ENCODE measurements at places on chromosomes 16 and 17.

DNA sequence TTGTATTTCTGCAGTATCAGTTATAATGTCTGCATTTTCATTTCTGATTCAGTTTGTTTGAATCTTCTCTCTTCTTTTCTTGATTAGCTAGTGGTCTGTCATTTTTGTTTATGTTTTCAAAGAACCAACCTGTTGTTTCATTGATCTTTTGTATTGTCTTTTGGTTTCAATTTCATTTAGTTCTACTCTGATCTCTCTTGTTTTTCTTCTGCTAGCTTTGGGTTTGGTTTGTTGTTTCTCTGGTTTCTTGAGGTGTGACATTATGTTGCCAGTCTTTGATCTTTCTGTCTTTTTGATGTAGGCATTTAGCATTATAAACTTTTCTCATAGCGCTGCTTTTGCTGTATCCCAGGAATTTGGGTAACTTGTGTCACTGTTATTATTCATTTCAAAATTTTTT is 107.2 kb downstream of the PHKB start:
- no peak for DNase-seq

DNA sequence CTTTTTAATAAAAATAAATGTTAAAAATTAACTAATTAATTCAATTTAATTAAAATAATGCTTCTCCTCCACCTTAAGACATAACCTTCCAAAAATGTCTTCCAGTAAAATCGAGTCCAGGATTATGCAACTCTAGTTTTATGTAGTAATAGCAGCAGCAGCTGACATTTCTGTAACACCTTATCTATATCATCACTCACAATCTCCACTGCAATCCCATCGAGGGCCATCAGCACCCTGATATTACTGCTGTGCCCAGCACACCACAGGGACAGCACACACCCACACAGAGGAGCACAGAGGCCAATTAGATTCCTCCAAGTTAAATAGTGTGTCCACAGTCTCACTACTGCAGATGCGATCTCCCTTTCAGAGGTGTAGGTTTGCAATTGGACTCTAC is 2.9 kb downstream of the RPH3AL start:
- no peak for DNase-seq

- no peak for DNase-seq
These were observed 141.8 kb downstream of the XYLT1 start for GRCh38 chr16:17328932-17329331.

GRCh38 chr16:81532491-81533174 is 88.0 kb downstream of the CMIP start:
- no peak for DNase-seq

- no peak for DNase-seq
These were observed 202 bp downstream of the CEP131 start for GRCh38 chr17:81222620-81222905.

DNA sequence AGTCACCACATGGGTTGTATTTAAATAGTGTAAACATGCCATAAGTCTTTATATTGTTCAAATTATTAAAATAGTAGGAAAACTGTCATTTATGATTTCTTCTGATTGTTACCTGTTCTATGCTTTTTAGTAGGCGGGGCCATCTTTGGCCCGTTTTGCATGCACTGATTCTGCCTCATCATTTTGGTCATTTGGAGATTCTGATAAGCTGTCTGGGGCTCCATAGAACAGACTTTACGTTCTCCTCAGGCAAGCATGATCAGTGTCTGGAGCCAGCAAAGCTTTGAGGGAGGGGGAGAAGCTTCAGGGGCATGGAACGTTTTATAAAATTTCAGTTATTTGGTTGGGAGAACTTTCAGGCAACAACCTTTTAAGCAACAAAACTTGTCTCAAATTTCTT is 8.8 kb downstream of the NDEL1 start:
- DNase-seq = no peak

DNA sequence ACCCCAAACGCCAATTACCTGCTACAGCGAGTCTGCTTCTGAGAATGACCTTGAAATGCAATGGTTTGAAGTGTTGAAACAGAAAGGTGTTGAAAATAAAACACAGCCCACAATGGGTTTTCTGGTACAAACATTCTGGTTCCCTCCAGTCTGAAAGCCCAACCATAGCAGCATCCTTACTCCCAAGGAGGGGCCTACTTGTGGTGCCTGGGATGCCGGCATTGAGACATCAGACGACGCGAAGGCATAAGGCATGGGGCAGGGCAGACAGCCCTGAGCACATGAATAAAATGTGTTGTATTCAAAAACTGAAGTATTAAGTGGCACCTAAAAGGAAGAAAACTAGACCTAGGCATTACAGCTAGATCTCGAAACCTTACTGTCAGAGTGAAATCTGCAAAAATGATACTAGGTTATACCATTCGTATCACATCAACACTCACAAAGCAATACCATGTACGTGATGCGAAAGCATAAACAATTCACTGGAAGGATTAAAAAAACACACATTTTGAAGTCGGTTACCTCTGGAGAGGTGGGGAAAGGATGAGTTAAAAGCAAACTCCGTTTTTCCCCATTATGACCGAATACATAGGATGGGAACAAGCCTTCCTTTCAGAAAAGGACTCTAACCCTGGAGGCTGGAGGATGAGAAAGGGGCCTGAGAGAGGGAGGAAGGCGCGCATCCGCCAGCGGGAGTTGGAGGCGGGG is 702 bp downstream of the NUDT21 start:
- peak; percentile 18 for DNase-seq

DNA sequence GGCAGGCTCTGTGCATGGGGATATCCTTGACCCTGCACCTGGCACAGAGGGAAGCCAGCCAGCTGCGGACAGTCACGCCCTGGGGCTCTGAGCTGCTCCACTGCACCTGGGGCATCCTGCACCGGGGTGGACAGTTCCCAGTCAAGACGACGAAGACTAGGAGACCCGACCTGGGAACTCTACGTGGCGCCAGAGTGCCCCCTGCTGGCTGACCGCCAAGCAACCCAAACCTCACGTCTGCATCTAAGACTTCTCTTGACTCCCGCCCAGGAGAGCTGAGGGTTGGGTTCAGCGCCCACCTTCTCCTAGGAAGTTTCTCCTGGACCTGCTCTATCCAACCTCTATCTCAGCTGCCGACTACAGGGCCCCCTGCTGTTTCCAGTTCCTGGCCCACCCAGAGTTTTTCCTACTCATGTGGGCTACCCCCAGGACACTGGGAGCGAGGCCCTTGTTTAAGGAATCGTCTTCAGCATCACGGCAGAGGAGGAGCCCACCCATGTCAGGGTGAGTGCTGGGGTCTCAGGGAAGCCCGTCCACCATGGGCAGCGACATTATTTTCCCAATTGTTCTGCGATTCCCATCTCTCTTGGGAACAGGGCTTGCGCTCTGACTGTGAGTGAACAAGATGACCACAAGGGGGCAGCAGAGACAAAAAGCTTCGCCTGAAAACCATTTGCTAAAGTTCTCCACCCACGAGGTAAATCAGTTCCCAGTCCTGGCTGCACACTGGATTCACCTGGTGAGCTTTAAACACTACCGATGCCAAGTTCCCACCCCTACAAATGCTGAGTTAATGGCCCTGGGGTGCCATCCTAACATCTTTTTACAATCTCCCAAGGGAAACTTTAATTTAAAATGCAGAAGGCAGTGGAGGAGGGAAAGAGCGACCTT is 29.3 kb downstream of the TLE7 start:
- DNase-seq = peak; percentile 70

DNA sequence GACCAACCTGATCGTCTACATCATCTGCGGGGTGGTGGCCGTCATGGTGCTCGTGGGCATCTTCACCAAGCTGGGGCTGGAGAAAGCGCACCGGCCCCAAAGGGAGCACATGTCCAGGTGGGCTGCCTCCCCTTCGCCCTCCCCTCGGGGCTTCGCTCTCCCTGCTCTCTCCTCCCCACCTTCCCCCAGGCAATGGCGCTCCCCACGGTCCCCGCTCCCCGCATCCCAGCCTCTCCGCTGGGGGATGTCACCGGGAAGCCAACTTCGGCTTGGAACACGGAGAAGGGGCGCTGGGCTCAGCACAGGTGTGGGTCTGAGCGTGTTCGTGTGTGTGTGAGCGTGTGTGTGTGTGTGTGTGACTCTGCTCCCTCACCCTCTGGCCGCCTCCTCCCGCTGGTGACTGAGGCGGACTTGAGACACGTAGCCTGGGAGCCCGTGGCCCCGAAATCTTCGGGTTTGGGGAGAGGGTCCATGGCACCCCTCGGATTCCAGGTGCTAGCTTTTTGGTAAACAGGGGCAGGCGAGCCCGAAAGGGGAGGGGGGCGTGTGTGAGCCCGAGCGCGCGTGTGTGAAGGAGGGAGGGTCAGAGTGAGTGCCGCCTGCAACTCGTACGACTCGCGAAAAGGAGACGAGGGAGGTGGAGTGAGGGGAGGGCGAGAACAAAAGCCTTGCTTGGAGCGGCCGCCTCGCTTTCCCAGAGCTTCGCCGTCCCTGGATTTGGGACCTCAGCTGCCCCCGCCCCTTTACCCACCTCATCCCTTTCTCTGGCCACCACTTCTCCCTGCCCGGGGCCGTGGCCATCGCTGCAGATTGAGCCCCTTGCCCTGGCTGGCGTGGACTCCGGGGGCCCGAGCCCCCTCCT is 1.3 kb downstream of the SHISA9 start:
- no peak for DNase-seq

DNA sequence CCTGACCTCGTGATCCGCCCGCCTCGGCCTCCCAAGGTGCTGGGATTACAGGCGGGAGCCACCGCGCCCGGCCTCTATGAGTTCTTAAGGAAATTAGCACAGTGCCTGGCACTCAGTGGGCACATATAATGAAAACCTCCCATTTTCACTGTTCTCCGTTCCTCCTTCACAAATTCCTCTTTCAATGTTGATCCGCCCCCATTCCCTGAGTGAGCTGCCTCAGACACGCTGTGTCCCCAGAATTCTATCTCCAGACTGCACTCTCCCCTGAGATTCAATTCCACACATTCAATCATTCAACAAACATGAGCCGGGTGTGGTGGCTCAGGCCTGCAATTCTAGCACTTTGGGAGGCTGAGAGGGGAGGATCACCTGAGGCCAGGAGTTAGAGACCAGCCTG is 7.0 kb downstream of the P2RX1 start:
- no peak for DNase-seq

DNA sequence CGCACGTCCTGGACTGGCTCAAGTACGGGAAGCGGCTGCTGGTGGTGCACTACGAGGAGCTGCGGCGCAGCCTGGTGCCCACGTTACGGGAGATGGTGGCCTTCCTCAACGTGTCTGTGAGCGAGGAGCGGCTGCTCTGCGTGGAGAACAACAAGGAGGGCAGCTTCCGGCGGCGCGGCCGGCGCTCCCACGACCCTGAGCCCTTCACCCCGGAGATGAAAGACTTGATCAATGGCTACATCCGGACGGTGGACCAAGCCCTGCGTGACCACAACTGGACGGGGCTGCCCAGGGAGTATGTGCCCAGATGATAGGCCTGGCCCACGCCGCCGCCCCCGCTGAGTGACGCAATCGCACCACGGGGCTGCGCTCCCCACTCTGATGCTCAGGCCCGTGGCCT is 50.2 kb downstream of the WSCD1 start:
- no peak for DNase-seq

GRCh38 chr16:87996962-87997880 is 46.0 kb downstream of the BANP start:
- DNase-seq = no peak

DNA sequence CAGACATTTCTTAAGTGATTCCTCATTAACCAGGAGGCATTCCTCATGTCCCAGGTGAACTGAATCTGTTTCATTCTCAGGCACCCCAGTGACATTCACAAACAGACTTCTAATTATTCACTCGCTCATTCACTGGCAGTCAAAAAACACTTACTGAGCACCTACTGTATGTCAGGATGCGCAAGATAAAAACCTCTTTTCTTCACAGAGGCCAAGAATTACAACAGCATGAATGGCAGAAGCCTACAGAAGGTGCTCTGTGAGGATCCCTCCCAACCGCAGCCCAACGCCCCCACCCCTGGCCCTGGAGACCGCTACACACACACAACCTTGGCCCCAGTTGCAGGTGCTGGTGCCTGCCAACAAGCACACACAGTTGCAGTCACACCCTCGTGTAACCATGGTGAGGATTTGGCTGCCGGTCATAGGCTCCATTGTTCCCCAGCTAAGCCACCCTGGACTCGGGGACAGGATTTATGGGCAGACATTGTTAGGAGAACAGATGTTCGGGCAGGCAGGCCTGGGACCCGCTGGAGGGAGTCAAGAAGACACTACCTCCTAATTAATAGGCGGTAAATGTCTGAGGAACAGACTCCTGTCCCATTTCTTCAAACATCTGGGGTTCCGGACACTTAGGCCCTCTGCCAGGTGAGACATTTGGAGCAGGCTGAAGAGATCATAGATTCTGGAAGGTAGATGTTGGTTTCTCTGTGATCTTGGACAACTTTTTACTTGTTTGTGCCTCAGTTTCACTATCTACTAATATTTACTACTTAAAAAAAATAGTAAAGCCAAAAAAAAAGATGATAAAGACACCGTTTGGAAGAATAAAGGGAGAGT is 43.2 kb downstream of the CUEDC1 start:
- no peak for DNase-seq

DNA sequence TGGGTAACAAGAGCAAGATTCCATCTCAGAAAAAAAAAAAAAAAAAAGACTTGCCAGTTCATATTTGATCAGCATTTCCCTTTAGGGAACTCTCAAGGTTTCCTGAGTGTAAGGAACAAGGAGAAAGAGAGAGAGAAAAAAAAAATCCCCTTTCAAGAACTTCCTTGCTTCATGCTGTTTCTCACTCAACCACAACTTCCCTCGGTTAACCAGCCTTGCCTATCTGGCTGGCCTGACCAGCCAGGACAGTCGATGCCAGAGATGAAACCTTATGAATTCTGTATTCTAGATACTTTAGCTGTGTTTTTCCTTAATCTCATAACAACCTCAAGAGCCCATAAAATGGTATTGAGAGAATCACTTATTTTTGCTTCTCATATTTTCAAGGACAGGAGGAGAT is 2.6 kb upstream of the N4BP1 start:
- DNase-seq = peak; percentile 57

DNA sequence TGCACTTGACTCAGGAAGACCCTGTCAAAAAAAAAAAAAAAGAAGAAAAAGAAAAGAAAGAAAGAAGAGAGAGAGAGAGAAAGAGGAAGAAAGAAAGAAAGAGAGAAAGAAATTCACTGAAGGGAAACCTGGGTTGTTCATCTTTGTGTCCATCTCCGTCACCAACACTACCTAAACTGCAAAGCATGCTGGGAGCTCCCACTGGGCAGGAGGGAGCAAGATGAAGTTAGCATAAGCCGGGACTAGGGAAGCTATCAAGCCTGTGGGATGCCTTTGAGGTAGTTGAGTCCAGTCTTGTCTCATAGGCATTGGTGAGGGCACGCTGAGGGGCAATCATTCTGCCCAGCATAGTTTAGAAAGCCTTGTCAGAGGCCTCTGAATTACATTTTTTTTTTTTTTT is 7.6 kb upstream of the CBFB start:
- DNase-seq = no peak

GRCh38 chr17:63931981-63932561 is at the start of gene CD79B:
Gene CD79B, minus strand, starts transcription at chr17:63932331. Its CDS starts 70 bp downstream, at chr17:63932261.
- DNase-seq = no peak

GRCh38 chr17:1730326-1731193 is 6.1 kb downstream of the WDR81 start:
- DNase-seq = no peak

- no peak for DNase-seq
These were observed 30.5 kb upstream of the ALDH3A2 start for GRCh38 chr17:19618015-19618414.

Measured in KBM-7 (cell line).